Effector memory CD8-positive, alpha-beta T cell (primary cell): ENCODE measurements at places on chromosomes 12 and 14.

- DNase-seq, result no peak
Measured at GRCh38 chr12:80441921-80442320, 2.1 kb upstream of the PTPRQ start.

- DNase-seq, result no peak
Measured at GRCh38 chr14:58709949-58710348, 72.2 kb downstream of the DACT1 start.

- DNase-seq, result no peak
Measured at GRCh38 chr12:94318181-94318580, 141.5 kb downstream of the CEP83 start.

- DNase-seq, result no peak
Measured at GRCh38 chr12:1083889-1084262, 92.9 kb downstream of the ERC1 start.

DNA sequence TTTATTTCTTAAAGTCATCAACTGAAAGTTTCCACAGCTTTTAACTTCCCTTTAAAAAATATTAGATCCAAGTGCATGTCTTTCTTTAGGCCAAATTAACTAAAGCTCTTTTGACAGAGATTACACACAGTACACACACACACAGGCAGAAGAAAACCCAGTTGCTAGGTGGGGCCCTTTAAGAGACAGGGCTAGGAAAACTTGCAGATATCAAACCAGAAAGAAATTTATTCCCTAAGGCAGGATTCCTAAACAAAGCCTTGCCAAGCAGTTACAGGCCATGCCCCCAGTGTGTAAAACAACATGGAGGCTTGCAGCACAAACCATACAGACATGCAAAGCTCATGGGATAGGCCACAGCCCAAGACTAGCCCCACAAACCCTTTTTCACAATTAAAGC lies 123.4 kb downstream of the FSCB start:
- no peak for DNase-seq

DNA sequence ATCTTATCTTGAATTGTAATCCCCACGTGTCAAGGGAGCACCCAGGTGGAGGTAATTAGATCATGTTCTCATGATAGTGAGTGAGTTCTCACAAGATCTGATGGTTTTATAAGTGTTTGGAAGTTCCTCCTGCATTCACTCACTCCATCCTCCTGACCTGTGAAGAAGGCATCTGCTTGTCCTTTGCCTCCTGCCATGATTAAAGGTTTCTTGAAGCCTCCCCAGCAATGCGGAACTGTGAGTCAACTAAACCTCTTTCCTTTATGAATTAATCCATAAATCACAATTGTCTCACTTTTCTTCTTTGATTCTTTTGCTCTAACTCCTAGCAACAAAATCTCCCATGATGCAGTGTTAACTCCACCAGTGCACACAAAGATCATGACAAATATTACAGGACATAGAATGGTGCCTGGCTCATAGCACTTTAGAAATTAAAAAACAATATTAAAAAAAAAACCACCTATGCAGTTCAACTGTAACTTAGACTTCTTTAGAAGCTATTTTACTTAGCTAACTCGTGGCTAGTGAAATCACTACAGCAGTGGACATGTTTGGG lies 37.6 kb upstream of the MGAT4C start:
- no peak for DNase-seq
